ENCODE measurements at places on chromosomes 1 and 21. TPM values are rescaled to one million over a fixed set of nuclear protein-coding genes. Genes with fewer than 3 reads are reported as not detected.

The SPATA6 gene
- 0.55 TPM for total RNA-seq

The CDK18 gene
- total RNA-seq = 31.5 TPM

- DNase-seq = no peak
Observed at GRCh38 chr1:232768793-232769192, 36.4 kb upstream of the MAP10 start.

DNA sequence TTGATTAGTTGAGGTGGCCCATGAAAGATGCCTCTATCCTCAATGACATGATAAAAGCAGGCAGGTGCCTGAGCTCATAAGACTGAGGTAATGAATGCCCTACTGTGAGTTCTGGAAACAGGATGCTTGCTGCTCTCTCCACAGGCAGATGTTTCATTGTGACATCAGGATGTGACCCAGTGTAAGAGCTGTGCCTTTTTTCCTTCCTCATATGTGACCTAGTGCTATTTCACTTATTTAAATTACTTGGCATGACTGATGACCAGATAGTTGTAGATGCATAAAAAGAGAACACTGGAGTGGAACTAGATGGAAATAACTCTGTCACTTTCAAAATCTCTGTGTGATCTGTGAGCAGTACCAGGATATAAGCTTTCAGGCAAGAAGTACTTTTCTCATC, 31.9 kb downstream of the KIF14 start:
- DNase-seq = no peak

The KCNA2 gene
- 0.02 TPM for total RNA-seq

DNA sequence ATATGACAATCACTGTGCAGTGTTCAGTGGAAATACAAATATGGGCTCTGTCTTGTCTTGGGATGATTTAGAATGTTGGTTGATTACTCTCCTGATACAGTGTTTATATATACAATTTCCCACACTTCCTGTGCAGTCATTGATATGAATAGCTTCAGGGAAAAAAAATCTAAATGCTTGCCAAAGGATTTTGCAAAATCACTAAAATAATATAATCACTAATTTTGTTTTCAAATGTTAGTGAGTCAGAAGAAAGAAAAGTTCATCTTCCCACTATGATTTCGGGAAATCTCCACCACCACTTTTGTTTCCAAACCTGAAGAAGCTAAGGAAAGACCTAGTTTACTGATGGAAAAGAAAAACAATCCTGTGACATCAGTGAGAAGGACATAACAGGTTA, 32.1 kb upstream of the CHRM3 start:
- peak; percentile 61 for DNase-seq

DNA sequence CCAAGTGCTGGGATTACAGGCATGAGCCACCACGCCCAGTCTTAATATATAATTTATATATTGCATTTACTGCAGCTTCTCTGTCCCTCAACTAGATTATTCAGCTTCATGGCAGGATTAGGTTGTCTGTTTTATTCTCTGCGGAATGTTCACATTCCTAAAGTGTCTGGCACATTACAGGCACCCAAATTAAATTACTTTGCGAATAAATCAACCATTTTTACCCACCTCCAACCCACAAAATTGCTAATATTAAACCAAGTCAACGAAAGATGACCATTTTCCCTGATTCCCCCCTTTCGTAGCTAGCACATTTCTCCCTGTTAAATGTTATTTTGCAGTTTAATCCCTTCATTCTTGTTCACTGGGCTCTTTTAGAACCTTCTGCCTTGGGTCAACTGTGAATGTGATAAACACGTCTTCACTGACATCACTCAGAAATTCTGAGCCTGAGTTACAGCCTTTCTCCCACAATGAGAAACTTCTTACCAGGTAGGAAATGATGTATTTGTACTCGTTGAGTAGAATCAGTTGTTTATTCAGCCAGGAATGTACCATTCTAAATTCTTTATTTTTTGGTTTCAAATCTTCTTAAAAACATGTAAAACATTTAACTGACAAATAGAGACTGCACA, 35.9 kb downstream of the THAP3 start:
- DNase-seq = no peak

The SLC26A9 gene
- 0.05 TPM for total RNA-seq

The RBP7 gene
- not detected for total RNA-seq

DNA sequence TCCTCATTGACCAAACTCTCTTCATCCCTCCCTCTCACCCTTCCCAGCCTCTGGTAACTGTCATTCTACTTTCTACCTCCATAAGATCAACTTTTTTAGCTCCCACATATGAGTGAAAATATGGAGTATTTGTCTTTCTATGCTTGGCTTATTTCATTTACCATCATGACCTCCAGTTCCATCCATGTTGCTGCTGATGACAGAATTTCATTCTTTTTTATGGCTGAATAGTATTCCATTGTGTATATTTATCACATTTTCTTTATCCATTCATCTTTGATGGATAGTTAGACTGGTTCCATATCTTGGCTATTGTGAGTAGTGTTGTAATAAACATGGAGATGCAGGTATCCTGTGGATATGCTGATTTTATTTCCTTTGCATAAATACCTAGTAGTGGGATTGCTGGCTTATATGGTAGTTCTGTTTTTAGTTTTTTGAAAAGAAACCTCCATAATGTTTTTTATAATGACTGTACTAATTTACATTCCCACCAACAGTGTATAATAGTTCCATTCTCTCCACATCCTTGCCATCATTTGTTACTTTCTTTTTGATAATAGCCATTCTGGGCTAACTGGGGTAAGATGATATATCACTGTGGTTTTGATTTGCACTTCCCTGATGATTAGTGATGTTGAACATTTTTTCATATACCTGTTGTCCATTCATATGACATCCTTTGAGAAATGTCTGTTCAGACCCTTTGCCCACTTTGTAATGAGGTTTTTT, 35.7 kb downstream of the IARS2 start:
- no peak for DNase-seq

The CRABP2 gene
- 6.3 TPM for total RNA-seq

GRCh38 chr1:109622137-109622892, 2.7 kb downstream of the AMPD2 start:
- no peak for DNase-seq

GRCh38 chr21:33541105-33541711, 709 bp downstream of the GART start:
- DNase-seq = peak; percentile 40

The IQGAP3 gene
- 66.2 TPM for total RNA-seq

The TSPAN2 gene
- total RNA-seq = 3.2 TPM

- no peak for DNase-seq
Observed at GRCh38 chr1:107231291-107231690, 90.5 kb downstream of the NTNG1 start.

The CLDN17 gene
- not detected for total RNA-seq

DNA sequence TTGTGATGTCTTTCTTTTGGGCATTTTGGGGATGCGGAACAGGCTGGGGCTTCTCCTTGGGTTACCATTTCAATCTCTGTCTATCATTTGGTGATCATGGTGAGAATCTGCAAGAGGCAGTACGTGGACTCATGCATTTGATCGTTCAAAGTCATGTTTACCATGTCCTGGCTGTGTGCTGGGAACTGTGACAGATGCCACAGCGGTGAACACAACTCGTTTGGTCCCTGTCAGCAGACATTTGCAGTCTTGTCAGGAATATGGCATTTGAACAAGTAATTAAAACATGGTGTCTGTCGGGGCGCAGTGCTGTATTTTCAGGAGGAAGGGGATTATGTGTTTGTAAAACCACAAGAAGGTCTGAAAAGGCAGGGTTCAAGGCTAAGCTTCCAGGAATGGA, 103.3 kb upstream of the IGSF21 start:
- no peak for DNase-seq

DNA sequence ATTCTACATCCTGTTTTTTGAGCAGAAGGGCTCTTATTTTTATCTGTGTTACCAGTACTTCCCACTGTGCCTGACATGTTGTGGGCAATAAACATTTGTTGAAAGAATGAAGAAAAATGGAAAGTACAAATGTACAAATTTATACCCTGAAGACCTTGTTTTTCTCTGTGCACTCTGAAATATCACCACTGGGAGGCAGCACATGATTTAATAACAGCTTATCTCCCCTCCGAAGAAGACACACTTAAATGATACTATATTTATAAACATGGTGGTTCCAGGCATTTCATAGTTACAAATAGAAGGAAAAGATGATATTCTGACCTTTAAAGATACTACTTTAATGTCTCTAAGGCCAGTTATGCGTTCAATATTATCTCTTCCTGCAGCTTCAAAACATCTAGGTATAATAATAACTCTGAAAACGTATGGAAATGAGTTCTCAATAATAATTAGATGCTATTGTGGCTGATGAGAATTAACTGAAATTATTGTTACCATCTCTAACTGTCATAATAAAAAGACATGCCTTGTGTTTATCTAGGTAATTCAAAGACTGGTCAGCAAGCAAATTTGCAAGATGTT, 12.8 kb downstream of the DYNLT5 start:
- peak; percentile 43 for DNase-seq

The TMEM35B gene
- total RNA-seq = 30.6 TPM

The EDN2 gene
- total RNA-seq = 2.6 TPM

The ID3 gene
- total RNA-seq = 244 TPM

DNA sequence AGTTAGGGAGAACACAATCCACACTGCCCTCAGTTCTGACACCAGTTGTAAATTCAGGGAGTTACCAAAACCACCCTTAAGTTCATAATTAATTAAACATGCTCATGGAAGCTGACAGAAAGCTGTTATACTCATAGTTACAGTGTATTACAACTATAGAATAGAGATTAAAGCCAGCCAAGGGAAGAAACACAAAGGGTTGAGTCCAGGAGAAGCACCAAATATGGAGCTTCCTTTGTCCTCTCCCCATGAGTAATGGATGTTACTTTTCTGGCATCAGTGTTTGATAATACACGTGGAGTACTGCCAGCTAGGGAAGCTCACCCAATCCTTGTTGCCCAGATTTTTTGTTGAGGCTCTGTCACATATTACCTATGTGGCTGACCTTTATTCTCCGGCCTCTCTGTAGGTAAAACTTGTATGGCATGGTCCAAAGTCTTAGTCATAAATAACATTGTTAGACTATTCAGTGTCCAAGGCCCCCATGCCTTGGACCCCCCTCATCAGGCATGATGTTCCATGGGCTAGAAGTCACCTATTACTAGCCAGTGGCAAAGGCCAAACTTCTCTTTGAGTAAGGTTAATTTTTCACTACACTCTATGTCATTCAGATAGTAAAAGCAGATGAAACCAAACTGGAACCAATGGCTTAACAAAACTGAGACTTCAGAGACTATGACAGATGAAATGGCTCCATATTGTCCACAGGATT, 175.7 kb downstream of the GPR52 start:
- no peak for DNase-seq

The SLC45A1 gene
- 0.74 TPM for total RNA-seq

GRCh38 chr1:229884765-229885164, 182.3 kb upstream of the GALNT2 start:
- no peak for DNase-seq

DNA sequence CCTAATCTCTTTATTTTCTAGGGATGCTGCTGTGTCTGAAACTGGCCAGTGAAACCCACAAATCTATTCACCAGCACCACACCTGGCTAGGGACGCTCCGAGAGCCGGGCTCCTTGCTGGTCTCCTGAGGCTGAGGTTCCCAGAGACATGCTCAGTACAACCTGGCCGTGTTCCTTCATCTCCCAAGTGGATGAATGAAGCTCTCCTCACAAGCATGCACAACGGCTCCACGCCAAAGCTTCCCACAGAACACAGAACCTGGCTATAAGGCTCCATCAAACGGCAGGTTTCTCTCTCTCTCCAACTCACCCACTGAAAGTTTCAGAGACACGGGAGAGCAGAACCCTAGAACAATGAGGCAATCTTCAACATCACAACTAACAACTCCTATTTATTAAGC, 82.3 kb downstream of the TIAM1 start:
- no peak for DNase-seq

The CDCA8 gene
- total RNA-seq = 22.5 TPM

DNA sequence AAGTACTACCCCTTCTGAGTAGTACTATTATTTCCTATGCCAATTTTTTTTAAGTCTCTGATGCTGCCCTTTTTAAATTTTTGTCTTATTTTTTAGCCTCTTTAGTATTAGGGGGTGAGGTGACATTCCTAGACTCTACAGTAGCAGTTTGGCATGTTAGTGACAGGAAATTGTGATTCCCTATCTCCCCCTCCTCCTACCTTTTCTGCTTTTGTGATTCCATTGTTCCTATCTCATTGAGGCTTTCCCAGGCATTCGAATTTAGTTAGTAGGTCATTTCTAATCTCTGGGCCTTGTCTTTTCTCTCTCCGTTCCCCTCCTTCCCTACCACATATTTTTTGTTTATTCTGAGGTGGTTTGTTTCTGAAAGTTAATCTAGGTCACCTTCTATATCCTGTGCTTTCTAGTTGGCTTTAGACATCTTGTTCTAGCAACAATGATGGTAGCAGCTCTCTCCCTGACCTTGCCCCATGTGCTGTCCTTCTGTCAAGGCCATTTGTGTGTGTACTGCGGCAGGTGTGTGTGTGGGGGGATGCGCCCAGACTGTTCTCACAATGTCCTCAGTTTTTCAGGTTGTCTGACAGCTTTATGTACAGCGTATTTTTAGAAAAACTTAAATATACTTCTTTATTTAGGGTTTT, 21.5 kb downstream of the SEMA6C start:
- DNase-seq = no peak

DNA sequence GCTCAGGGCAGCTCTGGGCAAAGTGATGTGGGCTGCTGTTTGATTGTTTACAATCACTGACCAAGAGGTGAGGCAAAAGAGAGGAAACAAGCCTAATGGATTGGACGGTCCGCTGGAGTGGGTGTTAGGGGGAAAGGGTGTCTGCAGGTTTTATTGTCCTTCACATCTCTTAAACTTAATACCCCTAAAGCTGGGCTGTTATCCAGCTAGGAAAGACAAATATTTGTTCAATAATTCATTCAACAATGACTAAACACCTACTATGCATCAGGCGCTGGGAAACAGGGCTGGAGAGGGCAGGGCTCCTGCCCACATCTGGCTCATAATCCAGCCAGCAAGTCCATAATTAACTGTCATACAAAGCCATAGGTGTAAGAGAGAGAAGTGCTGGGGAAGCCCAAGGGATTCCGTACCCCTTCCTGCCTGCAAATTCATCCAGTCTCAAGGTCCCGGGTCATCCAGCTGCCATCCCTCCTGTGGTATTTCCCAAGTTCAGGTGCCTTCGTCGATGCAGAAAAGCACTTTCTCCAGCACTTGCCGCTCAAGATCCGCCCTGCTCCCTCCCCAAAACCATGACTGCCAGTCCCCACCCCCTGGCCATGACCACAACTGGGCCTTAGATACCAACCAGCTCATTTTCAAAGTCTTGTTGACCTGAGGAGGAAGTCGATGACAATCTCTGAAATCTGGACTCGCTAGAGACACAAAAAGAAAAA, 10.7 kb downstream of the TMEM63A start:
- DNase-seq = no peak

The LRRC39 gene
- not detected for total RNA-seq

- DNase-seq = no peak
Observed at GRCh38 chr21:45283611-45284455, 3.9 kb downstream of the POFUT2 start.

- no peak for DNase-seq
Observed at GRCh38 chr1:8598783-8599182, 218.7 kb downstream of the RERE start.

DNA sequence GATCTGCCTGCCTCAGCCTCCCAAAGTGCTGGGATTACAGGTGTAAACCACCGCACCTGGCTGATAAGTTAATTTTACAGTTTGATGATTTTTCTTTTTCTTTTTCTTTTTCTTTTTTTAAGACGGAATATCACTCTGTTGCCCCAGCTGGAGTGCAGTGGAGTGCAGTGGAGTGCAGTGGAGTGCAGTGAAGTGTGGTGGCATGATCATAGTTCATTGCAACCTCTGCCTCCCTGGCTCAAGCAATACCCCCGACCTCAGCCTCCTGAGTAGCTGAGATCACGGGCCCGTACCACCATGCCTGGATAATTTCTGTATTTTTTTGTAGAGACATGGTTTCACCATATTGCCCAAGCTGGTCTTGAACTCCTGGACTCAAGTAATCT, 84.4 kb upstream of the CXADR start:
- DNase-seq = no peak
